ENCODE measurements at places on chromosomes 6 and 20.

DNA sequence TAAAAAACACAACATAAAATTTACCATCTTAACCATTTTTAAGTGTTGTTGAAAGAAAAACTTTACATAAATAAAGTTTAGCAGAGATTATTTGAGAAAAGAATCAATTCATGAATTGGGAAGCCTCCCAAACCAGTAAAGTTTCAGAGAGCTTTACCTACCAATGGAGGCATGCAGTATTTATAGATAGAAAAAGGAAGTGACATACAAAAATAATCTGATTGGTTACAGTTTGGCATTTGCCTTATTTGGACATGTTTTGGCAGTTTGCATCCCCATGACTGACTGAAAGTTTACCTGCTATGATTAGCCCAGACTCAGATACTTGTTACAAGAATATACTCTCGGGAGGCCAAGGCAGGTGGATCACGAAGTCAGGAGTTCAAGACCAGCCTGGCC is 3.7 kb upstream of the CMTR1 start:
- DNase-seq = peak; percentile 20

DNA sequence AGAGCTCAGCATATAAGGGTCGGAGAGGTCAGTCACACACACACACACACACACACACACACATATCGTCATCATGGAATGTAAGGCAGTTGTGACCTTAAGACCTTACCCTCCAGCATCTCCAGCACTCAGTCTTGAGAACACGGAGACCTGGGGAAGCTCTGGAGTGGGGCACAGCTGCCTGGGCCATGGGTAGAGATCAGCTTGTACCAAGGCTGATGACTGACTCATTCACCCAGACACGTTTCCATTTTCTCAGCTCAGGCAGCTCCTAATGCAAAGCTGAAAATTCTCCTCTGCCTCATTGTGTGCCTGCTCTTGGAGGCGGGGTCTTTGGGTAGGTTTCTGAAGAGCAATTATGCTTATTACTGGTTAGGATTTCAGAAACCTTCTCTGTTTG is 38.3 kb upstream of the PDYN start:
- DNase-seq = no peak

DNA sequence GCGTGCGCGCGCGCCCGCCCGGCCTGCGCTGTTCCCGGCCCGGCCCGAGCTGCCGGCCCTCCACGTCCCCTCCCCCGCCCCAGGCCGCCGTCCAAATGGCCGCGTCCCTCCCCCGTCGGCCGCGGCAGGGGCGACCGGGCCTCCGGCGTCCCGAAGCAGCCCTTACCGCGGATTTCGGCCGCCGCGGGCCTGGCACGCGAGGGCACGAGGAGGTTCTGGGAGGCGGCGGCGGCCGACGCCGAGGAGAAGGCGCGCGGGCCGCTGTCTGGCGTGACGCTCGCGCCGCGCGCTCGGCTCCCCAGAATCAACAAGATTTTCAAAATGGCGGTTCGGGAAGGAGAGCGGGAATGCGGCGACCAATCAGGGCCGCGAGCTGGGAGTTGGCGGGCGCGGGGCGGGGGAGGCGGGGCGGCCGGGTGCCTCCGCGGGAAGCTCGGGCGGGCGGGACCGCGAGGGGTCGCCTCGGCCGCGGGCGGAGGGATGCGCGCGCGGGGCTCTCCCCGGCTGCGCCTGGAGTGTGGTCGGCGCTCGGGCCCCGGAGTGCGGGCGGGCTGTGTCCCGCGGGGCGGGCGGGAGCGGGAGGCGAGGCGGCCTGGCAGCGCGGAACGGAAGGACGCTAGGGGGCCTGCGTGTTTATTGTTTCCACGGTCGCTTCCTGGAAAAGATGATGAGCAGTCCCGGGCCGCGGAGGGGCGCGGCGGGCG is at the start of gene DEK:
Gene DEK (minus strand): TSS at position 312 of the 704 bp plus-strand sequence. CDS start 543 bp downstream, outside the sequence.
- peak; percentile 85 for DNase-seq

DNA sequence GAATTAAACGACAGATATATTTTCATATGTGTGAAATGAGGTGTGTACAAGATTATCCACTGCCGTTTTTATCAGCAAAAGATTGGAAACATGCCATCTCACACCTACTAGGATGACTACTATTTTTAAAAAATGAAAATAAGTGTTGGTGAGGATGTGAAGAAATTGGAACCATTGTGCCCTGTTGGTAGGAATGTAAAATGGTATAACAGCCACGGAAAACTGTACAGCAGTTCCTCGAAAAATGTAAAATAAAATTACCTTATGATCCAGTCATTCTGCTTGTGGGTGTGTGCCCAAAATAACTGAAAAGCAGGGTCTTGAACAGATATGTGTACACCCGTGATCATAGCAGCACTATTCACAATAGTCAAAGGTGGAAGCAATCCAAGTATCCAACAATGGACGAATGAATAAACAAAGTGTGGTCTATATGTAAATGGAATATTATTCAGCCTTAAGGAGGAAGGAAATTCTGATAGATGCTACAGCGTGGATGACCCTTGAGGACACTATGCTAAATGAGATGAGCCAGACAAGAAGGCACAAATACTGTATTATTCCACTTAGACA is 27.0 kb upstream of the CCN5 start:
- DNase-seq = no peak
